ENCODE measurements at places on chromosomes 7 and 10. TPM values are rescaled to one million over a fixed set of nuclear protein-coding genes. Genes with fewer than 3 reads are reported as not detected.

Gene TUBGCP2
- 59.2 TPM for total RNA-seq

Gene NUP42
- total RNA-seq: 44.2 TPM

Gene FEZF1
- total RNA-seq: not detected

Gene NEUROG3
- total RNA-seq: not detected

Gene NUDCD3
- 79.0 TPM for total RNA-seq

Gene PLCE1
- 0.05 TPM for total RNA-seq

Gene ADAMTS14
- 0.07 TPM for total RNA-seq

Gene PDE1C
- not detected for total RNA-seq

Gene SEMA3D
- total RNA-seq: not detected

Gene SFRP5
- not detected for total RNA-seq

Gene AMPH
- total RNA-seq: not detected

Gene CLRN3
- not detected for total RNA-seq

Data from T-helper 1 cell treated with Interleukin-12 subunit alpha and Interleukin-12 subunit beta and Interleukin-4 antibody, amounts not matched to agents 30 ng/mL and 1 ng/mL, for 36 hours (primary cell).